ENCODE measurements at places on chromosomes 12 and 14.

DNA sequence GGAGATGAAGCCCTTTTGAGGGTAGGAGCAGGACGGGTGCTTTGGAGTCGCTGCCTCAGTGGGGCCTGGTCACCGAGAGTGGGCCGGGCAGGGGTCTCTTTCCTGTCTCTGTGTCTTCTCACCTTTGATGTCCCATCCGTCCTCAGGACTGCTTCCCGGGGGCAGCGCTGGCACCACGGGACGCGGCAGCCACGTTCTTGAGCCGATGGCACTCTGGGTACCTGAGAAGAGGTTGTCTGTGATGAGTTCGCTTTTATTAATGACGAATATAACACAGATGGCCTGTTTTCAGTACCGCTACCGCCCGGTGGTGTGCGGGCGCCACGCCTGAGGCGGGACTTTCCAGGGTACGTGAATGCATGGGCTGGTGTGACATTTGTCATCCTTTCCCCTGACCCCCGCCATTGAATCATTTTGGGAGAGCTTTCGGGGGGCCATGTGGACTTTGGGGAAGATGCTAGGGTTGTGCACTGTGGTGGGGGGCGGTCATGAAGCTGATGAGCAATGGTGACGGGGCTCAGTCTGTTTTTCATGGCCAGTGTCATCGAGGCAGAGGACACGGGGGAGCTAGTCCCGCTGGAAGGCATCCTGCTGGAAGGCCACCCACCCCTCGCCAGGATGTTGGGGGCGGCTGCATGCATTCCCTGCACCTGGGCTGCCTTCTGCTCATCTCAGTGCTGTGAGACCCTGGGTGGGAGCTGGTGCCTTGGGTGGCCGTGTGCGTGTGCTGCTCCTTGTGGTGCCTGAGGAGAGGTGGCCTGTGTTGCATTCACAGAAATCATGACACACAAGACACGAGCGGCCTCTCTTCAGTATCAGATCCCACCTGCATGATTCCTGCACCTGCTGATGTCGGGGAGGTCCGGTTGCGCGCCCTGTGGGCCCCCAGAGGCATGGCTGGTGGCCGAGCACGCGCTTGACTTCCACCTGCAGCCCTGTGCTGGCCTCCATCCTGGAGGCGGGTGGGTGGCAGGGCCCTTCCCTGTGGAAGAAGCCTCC, 162.5 kb upstream of the RTL1 start:
- no peak for DNase-seq

GRCh38 chr14:29536886-29537511, 390.6 kb downstream of the PRKD1 start:
- DNase-seq = peak; percentile 2

GRCh38 chr14:38737686-38738407, 365.2 kb downstream of the SEC23A start:
- no peak for DNase-seq

- DNase-seq = no peak
These were observed 196.6 kb upstream of the DCN start for GRCh38 chr12:91379051-91379775.

- DNase-seq = no peak
These were observed 53.5 kb upstream of the DUSP6 start for GRCh38 chr12:89405626-89406345.

All from AML-193 (cell line).